Stimulated activated CD8-positive, alpha-beta memory T cell treated with anti-CD3 and anti-CD28 coated beads, Interleukin-15, amount 100 ng/mL, for 1 hour (primary cell): ENCODE measurements at places on chromosomes 2 and 18.

DNA sequence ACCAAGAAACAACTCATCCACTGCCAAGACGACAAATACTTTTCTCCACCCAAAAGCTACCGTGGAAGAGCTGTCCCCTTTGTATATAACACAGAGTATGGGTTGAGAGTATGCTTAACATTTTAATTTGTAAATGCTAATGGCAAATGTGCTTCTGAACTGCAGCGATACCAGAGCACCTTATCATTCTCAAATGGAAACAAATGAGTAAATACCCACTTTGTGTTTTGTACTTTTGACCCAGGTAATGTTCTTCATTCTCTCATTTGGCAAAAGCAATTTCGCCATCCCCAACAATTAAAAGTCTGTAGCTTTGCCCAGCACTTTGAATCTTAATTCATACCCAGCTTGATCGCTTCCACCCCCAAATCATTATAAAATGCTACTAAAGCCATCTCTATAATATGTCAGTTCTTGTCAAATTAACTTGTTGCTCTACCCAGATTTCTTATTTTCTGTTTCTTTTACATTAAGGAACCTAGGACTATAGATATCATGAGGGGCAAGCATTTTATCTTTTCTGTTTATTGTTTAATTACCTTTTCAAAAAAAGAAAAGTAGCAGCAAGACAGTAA, 6.2 kb upstream of the POU3F3 start:
- DNase-seq = no peak

- no peak for DNase-seq
Observed at GRCh38 chr2:239148495-239149200, 252.2 kb downstream of the HDAC4 start.

DNA sequence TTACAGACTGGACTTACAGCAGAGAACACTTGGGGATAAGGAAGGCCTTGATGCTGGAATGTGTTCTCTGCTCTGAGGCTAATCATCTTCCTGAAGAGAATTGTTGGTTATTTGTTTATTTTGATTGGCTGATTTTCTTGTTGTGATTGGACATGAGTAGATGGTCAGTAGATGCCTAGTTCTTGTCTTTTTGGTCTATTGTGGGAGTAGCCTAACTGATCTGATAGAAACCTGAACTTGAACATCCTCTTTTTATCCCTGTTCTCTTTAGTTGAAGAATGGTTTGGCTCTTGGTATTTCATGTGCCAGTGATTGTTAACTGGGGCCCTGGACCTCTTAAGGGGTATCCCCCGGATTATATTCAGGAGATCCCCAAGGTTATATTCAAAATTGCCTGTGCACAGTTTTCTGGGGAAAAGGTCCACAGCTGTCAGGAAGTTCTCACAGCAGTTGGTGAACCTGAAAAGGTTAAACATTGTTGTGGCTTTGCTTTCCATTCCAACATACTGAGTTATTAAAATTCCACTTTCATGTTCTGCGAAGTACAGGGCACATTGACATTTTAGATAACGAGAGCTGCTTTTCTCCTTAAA, 13.6 kb downstream of the TWSG1 start:
- DNase-seq = no peak

DNA sequence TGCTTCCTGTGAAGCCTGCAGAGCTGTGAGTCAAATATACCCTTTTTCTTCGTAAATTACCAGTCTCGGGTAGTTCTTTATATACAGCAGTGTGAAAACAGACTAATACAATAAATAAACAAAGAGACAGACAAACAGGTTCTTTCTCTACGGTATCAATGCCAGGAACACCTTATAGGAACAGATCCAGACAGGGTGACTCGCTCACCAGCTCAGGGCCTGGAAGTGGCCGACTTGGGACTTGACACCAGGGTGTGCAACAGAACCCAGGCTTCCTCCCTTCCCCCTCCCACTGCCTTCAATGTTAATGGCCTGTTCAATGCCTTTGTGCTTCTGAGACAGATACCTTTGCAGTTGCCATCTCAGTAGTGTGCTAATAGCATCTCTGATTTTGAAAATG, 309.5 kb downstream of the ALK start:
- no peak for DNase-seq

GRCh38 chr18:73646772-73647171, 500.9 kb downstream of the FBXO15 start:
- DNase-seq = no peak

GRCh38 chr18:6086731-6087130, 191.4 kb upstream of the TMEM200C start:
- DNase-seq = no peak

DNA sequence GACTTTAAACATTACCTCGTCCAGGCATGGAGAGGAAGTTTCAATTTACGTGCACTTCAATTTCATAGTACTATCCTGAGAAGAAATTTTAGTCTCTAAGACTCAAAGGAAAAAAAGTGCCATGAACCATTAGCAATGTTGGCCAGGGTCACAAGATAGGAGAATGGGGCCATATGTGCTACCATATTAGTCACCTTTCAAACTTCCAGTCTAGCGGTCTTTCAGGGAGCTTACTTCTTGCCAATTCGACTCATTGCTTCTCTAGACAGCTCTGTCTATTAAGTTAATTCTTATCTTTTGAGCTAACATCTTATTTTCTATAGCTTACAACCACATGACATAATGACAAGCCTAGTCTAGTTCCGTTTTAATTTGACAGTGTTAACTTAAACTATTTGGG, 129.1 kb downstream of the ANKRD44 start:
- no peak for DNase-seq

- no peak for DNase-seq
Observed at GRCh38 chr2:68737711-68738110, 3.1 kb downstream of the ARHGAP25 start.

DNA sequence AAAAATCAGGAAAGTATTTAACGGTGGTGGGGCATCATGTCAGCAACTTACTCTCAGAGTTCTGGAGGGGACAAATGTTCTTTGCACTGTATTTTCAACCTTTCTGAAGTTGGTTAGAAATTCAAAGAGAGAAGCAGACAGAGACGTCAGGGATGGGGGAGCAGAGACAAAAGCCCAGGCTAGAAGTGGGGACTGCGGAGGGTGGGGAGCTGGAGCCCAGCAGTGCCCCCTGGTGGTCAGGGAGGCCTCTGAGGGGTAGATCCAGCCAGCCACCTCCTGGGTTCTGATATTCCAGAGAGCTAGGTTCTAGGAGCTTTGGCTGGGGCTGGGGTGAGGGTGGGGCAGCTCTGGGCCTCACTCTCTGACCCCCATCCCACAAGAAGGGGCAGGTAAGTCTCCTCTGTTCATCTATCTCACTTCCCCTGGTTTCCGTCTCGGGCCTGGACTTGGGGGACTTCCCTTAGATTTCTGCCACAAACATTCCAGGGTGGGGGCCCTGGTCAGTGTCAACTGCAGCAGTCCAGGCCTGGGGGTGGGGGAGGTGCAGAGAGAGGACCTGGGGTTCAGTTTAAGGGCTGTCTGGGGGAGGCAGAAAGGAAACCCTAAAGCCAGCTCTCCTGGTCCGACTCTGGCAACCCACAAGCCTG, 8.9 kb downstream of the TNS1 start:
- peak; percentile 34 for DNase-seq

DNA sequence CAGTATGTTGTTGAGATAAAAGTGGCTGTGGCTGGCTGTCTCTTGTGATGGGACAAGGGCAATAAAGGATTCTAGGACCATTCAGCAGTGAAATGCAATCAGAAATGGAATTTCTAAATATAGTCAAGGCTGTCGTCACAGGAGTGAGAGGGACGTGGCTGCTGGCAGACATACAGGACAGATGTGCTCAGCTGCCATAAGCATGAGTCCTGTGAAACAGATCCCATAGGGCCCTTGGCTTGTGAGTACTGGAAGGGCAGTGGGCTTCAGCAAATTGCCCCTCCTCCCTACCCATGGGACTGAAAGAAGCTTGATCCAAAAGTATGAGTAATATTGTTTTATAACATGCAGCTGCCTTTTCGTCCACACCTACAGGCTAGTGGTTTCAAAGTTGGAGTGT, 4.2 kb upstream of the CNNM3 start:
- no peak for DNase-seq

DNA sequence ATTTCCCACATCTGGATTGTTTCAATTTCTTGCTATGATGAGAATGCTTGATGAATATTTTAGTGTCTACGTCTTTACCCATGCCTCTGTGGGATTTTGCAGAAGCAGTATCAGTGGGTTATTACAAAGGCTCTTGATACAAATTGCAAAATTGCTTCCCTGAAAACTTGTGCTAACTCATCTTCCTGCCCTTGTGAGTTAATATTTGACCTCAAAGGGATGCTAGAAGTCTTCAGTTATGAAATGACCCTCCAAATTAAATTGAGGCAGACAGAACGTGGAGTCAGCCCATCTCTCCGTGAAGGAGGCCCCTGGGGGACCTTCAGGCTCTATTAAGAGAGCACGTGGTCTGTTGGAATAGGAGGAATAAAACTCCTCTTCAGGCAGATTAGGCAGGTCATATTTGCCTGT, 239.2 kb upstream of the HS6ST1 start:
- no peak for DNase-seq

GRCh38 chr2:64244037-64244416, 99.8 kb upstream of the PELI1 start:
- no peak for DNase-seq

GRCh38 chr18:50836521-50836957, 16.7 kb upstream of the MRO start:
- no peak for DNase-seq

DNA sequence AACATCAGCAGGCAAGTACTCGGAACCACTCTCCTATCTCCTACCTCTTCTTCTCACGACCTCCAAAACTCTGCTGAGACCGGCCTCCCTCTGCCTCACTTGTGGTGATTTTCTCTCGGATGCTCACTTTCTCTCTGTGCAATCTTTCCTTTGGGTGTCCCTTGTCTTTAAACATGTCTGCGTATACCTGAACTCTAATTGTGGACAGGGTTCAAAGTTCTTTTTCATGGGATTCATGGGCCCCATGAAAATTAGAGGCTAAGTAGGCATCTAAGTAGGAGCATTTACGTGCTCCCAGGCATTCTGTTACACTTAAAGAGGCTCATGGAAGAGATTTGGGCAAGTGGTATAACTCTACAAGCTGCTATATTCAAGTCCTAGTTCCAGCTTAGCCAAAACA, 2.1 kb upstream of the PPP1CB start:
- no peak for DNase-seq

GRCh38 chr2:39443009-39443408, 5.9 kb upstream of the MAP4K3 start:
- no peak for DNase-seq

GRCh38 chr2:148622366-148622765, 22.2 kb upstream of the EPC2 start:
- no peak for DNase-seq

GRCh38 chr2:72347081-72347480, 199.4 kb upstream of the CYP26B1 start:
- DNase-seq = no peak

DNA sequence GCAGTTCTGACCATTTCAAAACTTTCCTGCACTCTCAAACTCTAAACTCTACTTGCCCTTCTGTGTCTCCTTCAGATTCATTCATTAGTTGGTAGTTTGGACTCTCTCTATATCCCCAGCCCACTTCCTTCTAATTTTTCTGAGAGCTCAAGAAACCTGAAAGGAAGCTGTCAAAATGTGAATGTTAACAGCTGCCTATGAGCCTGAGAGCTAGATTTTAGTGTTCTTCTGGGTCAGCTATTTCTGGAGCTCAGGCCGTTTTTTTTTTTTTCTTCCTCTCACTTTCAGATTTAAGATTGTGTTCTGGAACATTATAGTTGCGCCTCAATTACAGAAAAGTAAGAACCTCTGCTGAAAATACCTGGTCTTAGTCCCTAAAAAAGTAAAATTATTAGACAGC, 73.1 kb downstream of the RTN4 start:
- no peak for DNase-seq

- no peak for DNase-seq
Observed at GRCh38 chr2:40386177-40386576, 65.7 kb downstream of the SLC8A1 start.

DNA sequence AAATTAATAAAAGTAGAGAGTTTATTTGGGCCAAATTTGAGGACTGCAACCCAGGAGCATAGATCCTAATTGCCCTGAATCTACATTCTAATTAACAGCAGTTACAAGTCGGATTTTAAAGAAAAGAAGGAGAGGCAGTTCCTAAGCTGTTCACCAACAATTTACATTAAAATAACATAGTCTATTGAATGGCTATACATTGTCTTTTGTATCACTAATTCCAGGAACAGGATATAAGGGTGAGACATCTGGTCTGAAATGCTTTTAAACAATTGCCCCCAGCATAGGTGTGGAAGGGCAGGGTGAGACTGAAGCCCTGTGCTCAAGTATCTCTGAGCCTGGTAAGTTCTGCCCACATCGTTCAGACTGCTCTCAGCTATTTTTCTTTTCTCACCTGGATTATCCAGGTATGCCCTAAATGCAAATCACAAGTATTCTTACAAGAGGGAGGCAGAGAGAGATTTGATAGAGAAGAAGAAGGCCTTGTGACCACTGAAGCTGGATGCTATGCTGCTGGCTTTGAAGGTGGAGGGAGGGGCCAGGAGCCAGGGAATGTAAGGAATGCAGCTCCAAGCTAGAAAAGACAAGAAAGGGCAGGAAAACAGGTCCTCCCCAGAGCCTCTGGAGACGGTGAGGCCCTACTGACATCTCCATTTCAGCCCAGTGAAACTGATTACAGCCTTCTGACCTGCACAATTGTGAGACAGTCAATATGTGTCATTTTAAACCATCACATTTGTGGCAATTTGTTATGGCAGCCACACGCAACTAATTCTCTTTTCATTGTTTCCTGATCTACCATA, 189.4 kb upstream of the ARL4C start:
- DNase-seq = no peak

- no peak for DNase-seq
Observed at GRCh38 chr2:32805104-32806095, 141.4 kb upstream of the LTBP1 start.

- DNase-seq = no peak
Observed at GRCh38 chr2:105772362-105772761, 27.6 kb downstream of the NCK2 start.

DNA sequence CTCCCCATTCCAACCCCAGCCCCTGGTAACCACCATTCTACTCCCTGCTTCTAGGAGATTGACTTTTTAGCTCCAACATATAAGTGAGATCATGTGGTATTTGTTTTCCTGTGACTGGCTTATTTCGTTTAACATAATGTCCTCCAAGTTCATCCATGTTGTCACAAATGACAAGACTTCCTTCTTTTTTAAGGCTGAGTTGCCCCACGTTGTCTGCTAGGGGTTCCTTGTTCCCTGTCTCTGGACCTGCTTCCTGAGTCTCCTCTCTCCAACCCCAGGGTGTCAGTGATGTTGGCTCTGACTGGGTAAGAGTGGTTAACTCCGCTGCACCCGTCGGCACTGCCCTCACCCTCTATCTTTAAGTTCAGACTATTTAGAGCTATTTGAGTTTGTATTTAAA, 175.2 kb downstream of the SH3RF3 start:
- no peak for DNase-seq

- DNase-seq = no peak
Observed at GRCh38 chr2:188776634-188777033, 197.5 kb upstream of the COL3A1 start.

DNA sequence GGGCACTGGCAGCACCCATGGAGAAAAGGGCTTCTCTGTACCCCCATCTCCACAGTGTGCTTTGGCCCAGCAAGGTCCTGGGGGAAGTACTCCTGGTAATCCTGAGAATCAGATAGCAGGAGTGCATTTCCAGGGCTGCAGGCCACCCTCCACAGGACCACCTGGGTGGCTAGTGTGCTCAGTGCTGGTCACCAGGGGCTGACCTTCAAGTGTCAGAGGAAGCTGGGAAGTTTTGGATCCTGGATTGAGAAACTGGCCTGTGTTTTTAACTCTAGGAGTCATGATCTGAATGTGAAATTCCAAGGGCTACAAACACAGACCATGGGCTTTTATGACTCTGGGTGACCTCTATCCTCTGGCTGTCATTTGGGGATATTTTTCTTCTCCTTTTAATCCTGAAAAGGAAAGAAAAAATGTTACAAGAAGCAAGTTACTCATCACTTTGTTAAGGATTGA, 9.3 kb downstream of the RHOB start:
- DNase-seq = no peak
